Bone marrow (tissue), 2 donors: ENCODE measurements at places on chromosomes 3 and 15.

GRCh38 chr15:98649472-98650416 lies 1.4 kb downstream of the IGF1R start:
- no peak for DNase-seq

GRCh38 chr15:32905481-32905880 lies 187.7 kb downstream of the GREM1 start:
- no peak for DNase-seq

- no peak for DNase-seq
These were observed 9.5 kb upstream of the ROPN1B start for GRCh38 chr3:125959317-125960065.

DNA sequence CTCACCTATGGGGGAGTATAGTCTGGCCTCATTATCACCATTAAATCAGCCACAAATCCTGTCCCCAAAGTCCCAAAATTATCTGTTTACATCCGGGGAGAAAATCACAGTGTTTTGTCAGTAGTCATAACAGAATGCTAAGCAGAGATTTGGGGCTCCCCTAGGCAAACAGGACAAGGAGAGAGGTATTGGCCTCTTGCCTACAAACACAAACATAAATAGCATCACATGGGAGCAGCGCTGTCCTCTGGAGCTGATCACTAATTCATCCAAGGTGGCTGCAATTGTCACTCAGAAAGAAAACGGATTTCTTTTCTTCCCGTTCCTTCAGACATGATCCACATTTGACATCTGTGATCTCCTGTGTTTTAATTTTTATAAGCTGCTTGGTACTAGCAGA lies 1028.1 kb downstream of the NTRK3 start:
- DNase-seq: no peak

DNA sequence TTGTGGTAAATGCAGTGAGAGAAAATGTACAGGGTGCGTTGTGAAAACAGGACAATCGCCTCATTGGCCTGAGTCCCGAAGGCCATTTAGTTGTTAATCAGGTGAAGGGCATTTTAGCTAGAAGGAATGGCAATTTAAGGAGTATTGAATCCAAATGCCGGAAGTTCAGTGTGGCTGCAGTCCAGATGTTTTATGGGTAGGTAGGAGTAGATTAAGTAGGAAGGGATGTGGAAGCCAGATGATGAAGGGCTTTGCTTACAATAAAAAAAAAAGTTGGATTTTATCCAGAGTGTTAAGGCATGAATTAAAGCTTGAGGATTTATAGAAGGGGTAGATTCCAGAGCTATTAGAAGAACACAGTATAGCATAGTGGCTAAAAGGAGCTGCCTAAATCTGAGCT lies 572.7 kb downstream of the NLGN1 start:
- DNase-seq: no peak

GRCh38 chr3:63877737-63878393 lies 14.2 kb downstream of the ATXN7 start:
- no peak for DNase-seq
